ENCODE measurements at places on chromosomes 2 and 18.

DNA sequence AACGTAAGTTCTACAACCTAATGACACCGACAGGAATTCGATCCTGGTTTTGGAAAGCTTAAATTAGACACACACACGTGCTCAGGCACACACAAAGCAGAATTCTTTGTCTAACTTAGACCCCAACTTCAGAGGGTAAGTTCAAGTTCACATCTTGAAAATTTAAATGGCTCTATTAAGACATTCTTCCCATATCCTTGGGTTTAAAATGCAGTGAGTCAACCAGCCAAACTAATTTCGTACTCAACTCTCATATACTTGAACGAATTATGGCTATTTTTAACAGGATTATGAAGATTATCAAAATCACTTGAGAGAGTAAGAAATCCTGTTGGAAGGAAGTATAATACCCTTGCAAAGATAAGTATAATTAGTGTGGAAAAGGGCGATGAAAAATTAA lies 53.2 kb upstream of the ARL4C start:
- no peak for DNase-seq

- no peak for DNase-seq
Observed at GRCh38 chr2:37706334-37707183, 35.1 kb upstream of the CDC42EP3 start.

GRCh38 chr2:45284621-45284995 lies 275.4 kb upstream of the SIX2 start:
- no peak for DNase-seq

DNA sequence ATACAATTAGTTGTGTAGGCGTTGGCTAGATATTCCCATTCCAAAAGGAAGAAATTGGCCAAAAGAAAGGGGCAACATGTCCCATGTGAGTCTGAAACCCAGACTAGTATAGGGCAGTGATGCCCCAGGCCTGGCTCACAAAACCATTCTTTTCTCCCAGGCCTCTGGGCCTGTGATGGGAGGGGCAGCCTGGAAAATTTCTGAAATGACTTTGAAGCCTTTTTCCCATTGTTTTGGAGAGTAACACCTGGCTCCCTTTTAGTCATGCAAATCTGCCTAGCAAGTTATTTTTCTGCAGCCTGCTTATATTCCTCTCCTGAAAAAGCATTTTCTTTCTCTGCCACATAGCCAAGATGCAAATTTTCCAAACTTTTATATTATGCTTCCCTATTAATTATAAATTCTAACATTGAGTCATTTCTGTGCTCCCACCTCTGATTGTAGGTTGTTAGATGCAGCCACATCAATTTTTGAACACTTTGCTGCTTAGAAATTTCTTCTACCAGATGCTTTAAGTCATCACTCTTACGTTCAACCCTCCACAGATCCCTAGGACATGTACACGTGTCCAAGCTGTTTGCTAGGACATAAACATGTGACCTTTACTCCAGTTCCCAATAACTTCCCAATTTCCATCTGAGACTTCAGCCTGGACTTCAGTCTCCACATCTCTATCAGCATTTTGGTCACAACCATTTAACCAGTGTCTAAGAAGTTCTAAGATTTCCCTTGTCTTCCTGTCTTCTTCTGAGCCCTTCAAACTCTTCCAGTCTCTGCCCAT lies 76.1 kb upstream of the MC4R start:
- no peak for DNase-seq

DNA sequence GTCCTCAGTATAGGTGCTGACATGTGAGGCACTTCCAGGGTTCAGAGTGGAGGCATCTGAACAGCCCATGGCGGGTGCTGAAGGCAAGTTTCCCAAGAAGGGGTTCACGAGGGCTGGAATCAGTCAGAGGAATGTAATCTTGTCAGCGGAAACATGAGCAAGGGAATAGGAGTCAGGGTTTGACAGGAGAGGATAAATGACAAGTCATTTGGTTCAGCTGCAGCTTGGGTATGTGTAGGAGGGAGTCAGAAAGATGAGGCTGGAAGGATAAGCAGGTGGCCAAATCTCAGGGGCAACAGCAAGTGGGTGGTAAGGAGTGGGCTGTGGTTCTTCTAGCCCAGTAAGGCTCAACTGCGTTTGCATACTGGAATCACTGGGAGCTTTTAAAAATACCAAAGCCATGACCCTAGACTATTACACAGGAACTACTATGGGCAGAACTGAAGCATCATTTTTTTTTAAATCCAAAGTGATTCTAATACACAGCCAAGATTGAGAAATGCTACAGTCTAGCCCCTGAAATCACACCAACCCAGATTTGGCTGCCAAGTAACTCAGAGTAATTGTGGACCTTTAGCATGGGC lies 41.8 kb upstream of the NAB1 start:
- peak; percentile 34 for DNase-seq

DNA sequence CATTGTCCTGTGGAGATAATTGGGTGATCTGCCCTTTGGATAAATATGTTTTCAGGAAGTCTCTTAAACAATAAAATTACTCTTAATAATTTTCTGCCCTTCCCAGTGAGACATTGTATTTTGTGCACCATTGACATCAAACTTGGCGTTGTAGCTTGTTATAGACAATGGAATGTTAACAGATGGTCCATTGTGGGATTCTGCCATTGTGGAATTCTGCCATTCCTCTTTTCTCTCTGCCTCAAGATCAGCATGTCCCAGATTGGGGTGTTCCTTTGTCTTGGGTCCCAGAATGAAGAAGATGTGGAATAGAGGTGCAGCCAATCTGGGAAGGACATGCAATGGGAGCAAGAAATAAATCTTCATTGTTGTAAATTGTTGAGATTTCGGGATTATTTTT lies 15.1 kb upstream of the LDAH start:
- no peak for DNase-seq

DNA sequence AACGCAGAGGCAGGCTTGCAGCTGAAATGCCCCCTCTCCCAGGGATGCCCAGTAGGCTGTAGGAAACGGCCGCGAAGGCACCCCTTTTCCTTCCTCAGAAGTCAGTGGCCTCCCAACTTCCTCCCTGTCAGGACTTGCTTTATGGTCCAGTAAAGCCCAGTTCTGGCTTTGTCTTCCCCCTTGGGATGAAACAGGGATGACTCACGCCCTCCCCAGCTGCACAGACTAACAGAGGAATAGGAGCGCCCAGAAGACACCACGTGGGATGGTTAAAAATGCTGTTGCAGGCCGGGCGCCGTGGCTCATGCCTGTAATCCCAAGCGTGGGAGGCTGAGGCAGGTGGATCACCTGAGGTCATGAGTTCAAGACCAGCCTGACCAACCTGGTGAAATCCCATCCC lies 6.9 kb downstream of the CREG2 start:
- peak; percentile 14 for DNase-seq

DNA sequence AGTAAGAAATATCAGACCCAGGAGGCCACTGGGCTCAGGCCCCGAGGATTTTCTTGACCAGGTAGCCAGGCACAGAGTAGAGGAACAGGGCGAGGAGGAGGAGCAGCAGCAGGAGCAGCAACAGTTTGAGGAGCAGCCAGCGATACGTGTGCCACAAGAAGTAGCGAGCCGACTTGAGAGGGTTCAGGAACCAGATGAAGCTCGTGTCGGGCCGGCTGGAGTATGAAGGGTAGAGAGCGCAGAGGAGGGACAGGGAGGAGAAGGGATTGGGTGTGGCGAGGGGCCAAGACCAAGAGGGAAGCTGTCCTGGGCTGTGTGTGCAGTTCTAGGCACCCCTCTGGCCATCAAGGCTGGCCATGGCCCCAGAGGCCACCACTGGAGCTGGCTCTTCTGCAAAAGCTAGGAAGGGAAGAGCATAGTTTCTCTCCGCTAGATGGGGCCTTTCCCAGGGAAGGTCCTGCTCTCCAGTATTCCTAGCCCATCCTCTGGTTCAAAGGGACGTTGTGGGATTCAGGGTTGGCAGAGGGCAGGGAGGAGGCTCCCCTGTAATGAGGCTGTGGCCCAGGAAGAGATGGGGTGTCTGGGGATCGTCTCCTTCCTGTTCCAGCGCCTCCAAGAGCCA lies 17.8 kb downstream of the OTOF start:
- DNase-seq: no peak

GRCh38 chr2:168087401-168087800 lies 160.0 kb downstream of the STK39 start:
- no peak for DNase-seq

DNA sequence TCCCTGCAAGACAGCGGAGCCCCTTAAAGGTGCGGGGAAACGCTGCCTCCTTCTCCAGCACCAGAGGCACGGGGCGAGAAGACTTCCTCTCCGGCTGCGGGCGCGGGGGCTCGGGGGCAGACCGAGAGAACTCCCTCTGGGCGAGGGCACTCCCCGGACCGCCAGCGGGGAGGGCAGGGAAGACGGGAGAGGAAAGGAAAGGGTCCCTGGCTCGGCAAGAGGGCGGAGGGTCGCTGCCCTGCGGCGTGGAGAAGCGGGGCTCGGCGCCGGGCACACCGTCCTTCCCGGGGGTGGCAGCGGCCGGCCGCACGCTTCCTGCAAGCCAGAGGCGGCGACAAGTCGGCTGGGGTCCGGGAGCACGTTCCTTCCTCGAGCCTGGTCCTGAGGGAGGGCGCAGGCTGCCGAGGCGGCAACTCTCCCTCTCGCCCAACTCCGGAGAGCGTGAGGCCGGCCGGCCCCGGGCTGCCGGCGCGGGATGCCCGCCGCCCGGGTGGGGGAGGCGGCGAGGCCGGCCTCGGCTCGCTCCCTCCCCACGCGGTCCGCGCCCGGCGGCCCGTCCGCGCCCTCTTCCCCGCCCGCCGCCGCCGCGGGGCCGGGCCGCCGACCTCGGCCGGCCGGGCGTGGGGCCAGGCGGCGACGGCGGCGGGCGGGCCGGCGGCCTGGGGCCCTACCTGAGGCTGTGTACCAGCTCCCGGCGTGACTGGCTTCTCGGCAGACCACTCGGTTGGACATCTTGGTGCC lies 1.1 kb downstream of the MEMO1 start:
- DNase-seq: no peak

DNA sequence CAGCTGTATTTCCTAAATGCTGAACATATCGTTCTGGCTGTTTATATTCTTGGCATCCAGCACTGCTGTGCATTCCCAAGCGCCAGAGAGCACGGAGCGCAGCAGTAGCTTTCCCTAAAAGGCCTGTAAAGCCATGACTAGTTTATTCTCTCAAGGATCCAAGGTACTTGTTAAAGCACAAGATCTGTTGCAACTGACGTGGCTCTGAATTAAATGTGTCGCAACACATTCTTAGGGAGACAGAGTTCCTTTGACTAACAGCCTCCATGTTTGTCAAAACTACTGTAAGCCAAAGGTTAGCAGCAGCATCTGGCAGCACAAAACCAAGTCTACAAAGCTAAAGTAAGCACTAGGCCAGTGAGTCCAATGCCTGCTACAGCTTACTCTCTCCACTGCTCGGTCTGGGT lies 188.6 kb upstream of the FN1 start:
- peak; percentile 96 for DNase-seq

GRCh38 chr2:2645162-2645855 lies 314.2 kb upstream of the MYT1L start:
- no peak for DNase-seq

- DNase-seq: no peak
Observed at GRCh38 chr2:66772618-66773017, 337.7 kb downstream of the MEIS1 start.

DNA sequence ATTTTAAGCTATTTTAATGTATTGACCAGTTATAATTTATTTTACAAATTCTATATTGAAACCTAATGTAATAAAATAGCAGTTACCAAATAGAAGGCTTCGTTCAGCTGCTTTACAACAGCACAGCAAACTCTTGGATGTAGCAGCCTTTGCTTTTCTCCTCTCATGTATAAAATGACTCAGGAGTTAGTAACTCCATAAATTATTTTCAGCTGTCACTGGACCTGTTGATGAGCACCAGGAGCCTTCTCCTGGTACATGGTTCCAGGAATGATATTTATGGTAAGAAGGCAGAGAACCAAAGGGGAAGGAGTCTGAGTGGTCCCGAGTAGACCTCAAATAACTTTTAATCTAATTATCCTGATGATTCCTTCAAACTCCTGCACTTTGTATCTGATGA lies 256.4 kb upstream of the NETO1 start:
- DNase-seq: no peak

- DNase-seq: no peak
Observed at GRCh38 chr2:144548532-144549191, 28.7 kb upstream of the ZEB2 start.

DNA sequence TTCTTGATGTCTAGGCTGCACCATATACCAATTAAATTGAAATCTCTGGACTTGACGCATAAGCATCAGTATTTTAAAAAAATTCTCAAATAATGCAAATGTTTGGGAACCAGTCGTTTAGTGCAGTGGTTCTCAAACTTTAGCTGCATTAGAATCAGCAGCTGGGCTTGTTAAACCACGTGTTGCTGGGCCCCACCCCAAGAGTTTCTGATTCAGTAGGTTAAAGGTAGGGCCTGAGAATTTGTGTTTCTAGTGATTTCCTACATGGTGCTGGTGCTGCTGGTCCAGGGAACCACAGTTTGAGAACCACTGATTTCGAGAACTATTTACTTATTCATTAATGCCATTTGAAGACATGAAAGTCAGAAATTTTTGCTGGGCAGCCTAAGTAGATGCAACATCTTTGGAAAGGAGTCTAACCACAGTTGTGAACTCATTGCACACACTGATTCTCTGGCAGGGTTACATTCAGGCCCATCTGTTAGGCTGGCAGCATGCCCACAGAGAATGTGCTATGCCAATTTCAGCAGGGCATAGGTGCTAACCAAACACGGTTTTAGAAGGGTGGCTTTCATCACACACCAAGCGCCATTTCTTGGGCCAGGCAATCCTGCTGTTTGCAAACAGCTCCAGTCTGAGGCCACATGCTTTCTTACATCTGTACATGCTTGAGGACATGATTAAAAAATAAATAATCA lies 26.4 kb upstream of the ATP5MC3 start:
- DNase-seq: no peak

DNA sequence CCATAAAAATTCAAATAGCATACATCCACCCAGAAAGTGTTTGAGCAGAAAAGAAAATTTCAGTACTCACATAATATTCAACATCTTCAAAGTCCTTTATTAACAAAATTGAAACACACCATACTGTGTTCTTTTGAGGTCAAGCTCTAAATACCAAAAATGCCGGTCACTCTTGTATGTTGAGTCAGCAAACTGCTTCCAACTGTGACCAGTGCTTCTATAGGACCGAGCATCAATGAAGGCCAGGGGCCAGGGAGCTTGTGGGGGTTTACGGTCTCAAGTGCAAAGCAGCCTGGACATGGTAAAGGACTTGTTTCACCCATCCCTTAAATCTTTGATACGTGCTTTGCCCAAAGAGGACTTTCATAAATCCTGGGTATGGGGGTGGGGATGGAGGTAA lies 112.7 kb upstream of the REV1 start:
- peak; percentile 37 for DNase-seq

DNA sequence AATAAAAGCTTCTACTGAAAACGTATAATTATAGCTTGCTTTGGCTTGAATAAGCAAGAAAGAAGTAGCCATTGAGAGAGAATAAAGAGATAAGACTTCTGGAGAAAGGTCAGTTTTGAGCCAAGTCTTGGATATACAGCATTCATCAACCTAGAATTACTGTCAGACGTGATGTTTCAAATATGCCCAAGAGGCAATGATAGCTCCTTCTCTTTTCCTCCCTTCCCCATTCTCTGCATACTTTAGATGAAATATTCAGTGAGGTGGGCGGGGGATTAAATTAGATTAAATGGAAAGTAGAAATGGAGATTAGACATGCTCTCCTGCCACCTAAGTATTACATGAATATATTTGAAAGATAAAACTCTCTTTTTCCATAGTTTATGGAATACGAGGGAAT lies 8.7 kb downstream of the ANTXR1 start:
- no peak for DNase-seq
